Osteocyte (in vitro differentiated cells): ENCODE measurements at places on chromosomes 4 and X. TPM values are rescaled to one million over a fixed set of nuclear protein-coding genes. Genes with fewer than 3 reads are reported as not detected.

ASB9 gene
- total RNA-seq, result not detected in 2 replicates

MAPK10 gene
- 16.2 and 19.2 TPM in 2 replicates for total RNA-seq

CFP gene
- 0.57 and 0.97 TPM in 2 replicates for total RNA-seq

- DNase-seq, result no peak
Measured at GRCh38 chr4:54877006-54877405, 219.2 kb downstream of the KIT start.

GRCh38 chr4:85658766-85659439 lies 184.0 kb downstream of the ARHGAP24 start:
- DNase-seq, result no peak

DNA sequence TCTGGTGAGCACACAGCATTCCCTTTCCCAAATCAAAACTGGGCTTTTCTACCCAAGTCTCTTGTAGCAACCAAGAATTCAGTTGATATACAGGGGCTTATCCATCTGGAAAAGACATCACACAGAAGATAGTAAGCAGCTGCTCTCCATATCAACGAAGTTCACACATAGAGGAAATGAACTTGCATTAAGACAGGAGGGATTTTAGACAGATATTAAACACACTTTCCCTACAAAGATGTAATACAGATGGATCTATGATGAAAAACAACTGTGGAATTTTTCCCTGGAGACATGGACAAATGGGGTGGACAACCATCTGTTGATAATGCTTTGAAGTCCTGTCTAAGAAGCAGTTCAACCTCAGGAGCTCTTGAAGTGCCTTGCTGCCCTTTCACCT lies 9.8 kb upstream of the PDE5A start:
- no peak for DNase-seq

- DNase-seq, result no peak
Measured at GRCh38 chr4:107818301-107818910, 6.3 kb upstream of the SGMS2 start.

GRCh38 chr4:157217708-157218107 lies 2.8 kb upstream of the GRIA2 start:
- no peak for DNase-seq

DNA sequence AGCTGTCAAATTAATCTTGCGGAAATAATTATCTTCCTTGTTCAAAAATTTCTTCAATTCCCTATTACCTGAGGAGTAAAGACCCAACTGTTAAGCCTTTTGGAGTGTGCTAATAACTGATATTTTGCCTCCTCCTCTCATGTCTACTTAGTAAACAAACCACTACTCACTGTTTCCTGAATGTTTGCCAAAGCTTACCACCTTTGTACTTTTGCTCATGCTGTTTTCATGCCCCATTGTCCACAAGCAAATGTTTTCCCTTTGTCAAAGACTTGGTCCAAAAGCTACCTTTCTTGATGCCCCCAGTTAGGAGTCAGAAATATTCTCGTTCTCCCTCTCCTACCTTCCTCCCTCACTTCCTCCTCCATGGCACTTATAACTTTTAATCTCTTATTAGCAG lies 226.1 kb downstream of the ENOX2 start:
- no peak for DNase-seq

GRCh38 chrX:149688552-149688951 lies 23.3 kb upstream of the MAGEA11 start:
- DNase-seq, result no peak

GRCh38 chr4:185304541-185304940 lies 91.2 kb downstream of the LRP2BP start:
- DNase-seq, result no peak
